ENCODE measurements at places on chromosomes 1 and 21.

- no peak for DNase-seq
These were observed 398 bp downstream of the PTPRU start for GRCh38 chr1:29236712-29237128.

GRCh38 chr21:44703731-44704635, 7.0 kb downstream of the KRTAP10-12 start:
- no peak for DNase-seq

DNA sequence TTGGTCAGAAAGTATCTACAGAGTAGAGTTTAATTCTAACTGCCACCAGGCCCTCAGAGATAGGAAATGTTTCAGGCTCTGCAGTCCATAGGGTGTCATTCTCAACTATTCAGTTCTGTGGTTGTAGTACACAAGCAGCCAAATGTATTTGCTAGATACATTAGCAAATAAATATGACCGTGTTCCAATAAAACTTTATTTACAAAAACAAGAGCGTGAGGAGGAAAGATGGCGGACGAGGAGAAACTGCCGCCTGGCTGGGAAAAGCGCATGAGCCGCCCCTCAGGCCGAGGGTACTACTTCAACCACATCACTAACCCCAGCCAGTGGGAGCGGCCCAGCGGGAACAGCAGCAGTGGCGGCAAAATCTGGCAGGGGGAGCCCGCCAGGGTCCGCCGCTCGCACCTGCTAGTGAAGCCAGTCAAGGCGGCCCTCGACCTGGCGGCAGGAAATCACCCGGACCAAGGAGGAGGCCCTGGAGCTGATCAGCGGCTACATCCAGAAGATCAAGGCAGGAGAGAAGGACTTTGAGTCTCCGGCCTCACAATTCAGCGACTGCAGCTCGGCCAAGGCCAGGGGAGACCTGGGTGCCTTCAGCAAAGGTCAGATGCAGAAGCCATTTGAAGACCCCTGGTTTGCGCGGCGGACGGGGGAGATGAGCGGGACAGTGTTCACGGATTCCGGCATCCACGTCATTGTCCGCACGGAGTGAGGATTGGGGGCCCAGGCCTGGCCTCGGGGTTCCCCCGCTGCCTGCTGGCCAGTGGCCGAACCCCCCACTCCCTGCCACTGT, 286.1 kb downstream of the LRRC40 start:
- DNase-seq, result no peak

- DNase-seq, result no peak
These were observed 193.8 kb downstream of the HS2ST1 start for GRCh38 chr1:87108228-87108627.

DNA sequence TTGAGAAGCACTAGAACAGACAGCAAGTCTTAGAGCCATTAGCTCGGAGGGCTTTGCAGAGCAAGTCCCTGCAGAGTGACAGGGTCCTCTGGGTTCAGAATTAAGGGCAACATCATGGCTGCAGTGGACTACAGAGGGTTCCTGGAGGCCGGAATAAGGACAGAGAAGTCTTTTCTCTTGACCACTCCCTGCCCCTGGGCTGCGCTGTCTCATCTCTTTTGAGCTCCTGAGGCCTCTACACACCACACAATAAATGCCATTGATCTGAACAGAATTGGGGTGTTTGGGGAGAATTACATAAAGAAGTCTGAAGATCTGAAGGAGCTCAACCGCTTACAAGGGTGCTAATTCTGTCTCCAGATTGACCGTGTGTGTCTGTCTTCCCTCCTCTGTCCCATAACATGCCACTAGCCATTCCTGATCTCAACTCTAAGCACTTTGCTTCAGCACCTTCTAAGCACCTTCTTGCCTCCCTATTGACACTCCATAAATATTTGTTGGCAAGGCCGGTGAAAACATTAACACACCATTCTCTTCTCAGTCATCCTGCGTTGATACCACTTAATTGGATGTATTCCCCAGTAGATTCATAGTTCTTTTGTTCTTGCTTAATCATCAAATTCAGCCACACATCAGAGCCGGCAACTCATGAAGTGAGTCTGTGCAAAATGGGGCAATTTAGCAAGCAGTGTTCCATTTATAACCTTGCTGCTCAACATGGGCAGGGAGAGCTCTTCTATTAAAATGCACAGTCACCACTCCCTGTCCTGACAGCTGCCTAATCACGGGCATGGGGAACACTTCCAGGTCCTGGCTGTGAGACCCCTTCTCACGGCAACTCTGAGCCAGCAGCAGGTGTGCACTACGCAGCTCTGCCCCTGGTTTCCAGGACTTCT, 49.7 kb downstream of the NMNAT2 start:
- DNase-seq, result no peak

DNA sequence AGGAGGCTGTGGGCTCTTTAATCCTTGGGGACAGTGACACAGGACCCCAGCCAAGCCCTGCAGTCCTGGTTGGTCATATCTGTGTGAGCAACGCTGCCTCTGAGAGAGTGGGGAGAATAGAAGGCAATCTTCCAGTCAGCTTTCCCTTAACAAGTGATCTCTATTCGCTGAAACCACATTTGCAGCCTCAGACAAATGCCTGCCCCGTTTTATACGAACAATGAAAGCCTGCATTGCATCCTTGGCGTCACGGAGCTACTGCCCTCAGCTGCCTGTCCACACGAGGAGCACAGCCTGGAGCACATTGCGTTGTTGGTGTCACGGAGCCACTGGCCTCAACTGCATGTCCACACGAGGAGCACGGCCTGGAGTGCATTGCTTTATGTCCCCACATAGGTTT, 150.2 kb upstream of the ARHGEF16 start:
- DNase-seq, result no peak

DNA sequence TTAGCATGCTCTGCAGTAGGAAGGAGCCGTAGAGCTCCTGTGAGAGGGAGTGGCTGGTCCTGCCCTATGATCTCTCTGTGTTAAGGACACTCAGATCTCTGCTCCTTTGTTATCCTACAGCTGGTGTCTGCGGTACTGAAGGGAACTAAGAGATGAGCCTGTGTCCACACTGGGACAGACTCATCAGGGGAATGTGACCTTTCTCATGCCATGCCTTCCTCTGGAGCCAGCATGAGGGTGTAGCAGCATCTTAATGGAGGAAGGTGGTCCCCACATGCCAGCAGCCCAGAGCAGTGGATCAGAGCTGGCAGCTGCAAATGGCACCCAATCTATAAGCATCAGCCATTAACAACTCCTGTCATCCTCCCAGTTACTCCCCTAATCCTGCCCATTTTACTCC, 24.7 kb upstream of the GUCA2B start:
- no peak for DNase-seq

GRCh38 chr1:235758931-235759330, 107.8 kb downstream of the LYST start:
- DNase-seq, result no peak

DNA sequence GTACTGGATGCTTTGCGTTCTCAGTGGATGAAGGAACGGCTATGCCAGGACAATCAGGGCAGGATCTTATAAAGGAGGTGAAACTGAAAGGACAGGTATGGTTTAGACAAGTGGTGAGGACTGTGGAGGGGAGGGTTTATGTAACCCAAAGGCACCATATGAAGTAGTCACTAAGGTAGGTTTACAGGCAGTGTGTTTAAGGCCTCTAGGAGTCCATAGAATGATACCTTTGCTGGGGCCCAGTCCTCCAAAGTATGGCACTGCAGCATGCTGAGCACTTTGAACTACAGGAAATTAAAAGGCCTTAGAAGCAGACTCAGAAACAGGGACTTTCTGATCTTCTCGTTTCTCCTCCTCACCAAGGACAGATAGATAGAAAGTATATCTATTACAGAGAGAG, 304.7 kb upstream of the USP25 start:
- no peak for DNase-seq

DNA sequence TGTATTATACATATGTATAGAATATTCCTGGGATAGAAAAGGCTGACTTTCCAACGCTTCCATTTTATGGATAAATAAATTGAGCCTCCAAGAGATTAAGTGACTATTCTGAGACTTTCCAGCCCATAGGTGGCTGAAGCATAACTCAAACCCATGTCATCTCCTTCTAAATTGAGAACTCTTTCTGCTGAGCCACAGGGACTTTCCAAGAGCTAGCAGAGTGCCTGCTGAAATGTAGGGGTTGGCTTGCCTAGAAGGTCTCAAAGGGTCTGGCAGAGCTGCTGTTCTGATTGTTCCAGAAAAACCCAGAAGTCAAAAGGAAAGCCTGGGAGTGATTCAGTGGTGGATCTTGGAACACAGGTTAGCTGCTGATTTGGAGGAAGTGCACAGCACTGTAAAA, 146.4 kb upstream of the BEND5 start:
- no peak for DNase-seq

- DNase-seq, result no peak
These were observed 418.7 kb upstream of the VAMP3 start for GRCh38 chr1:7352364-7352763.

- DNase-seq, result no peak
These were observed 26.4 kb upstream of the CLIC6 start for GRCh38 chr21:34642211-34643075.

GRCh38 chr1:230422221-230422981, 3.7 kb downstream of the PGBD5 start:
- DNase-seq, result no peak

DNA sequence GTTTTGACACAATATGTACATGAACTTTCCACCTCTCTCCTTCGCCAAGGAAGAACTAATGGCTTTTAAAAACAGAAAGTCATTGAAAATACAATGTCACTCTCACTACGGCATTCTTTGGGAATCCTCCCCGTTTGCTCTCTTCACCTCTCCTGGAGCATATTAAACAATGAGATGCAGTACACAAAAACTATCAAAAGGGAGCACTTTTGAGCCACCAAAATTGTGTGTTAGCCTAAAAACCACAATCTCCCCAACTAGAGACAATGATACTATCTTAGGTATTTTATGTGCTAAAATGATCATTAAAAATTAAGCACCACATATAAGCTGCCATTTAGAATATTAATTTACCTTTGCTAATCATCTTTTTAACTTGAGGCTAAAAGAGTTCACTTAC, 425.5 kb downstream of the KCTD3 start:
- no peak for DNase-seq

DNA sequence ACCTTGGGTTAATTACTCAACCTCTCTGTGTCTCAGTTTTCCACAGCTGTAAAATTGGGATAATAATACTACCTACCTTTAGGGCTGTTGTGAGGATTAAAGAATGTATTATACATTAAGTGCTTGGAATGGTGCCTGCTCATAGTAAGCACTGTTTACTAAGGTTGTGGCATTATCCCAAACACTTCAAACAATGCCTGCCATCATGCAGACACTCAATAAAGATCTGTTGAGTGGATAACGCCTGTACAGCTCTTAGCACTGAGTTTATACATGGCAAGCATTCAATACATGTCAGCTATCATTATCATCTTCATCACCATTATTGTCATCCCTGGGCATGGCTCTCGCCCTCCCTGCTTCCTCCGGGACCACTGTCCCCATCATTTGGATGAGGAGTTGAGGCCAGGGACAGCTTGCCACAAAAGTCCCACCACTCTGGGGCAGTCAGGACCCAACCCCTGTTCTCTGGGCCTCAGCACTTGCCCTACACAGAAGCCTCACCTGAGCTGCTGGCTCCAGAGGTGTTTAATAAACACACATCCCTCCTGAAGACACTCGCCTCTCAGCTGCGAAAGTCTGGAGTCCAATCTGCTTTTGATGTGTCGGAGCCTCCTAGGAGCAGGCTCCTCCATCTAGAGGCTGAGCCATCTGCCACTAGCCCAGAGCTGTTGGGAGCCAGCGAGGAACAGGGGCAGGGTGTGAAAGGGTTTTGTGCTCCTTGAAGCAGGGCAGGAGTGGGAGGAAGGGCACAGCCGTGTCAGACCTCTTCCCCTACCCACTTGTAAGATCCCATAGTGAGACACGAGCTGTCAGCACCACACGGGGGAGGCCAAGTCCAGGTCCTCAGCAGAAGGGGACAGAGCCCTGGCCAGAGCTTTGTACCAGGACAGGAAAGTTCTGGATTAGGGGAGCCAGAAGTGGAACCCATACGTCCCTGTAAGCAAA, 80.9 kb upstream of the ZC3H12A start:
- no peak for DNase-seq

- no peak for DNase-seq
These were observed 15.8 kb downstream of the ODF2L start for GRCh38 chr1:86380257-86380861.

Data from stimulated activated effector memory CD8-positive, alpha-beta T cell treated with anti-CD3 and anti-CD28 coated beads, Interleukin-12 subunit alpha, Interleukin-12 subunit beta, amount 100 ng/mL, for 72 hours (primary cell).